T-helper 2 cell treated with Interferon-gamma antibody and Interleukin-4, amounts not matched to agents 100 ng/mL and 5 ng/mL, for 36 hours (primary cell): ENCODE measurements at places on chromosomes 13 and 19. TPM values are rescaled to one million over a fixed set of nuclear protein-coding genes. Genes with fewer than 3 reads are reported as not detected.

COL5A3 gene
- total RNA-seq: not detected in 2 replicates

CD33 gene
- 15.0 and 18.7 TPM in 2 replicates for total RNA-seq

PIP5K1C gene
- 15.6 TPM in 2 replicates for total RNA-seq

ADGRE3 gene
- total RNA-seq: not detected in 2 replicates

PLIN4 gene
- total RNA-seq: not detected in 2 replicates

ZNF181 gene
- total RNA-seq: 5.7 and 5.9 TPM in 2 replicates

CPT1C gene
- 2.4 and 3.8 TPM in 2 replicates for total RNA-seq

NXNL1 gene
- not detected in 2 replicates for total RNA-seq

SCAF1 gene
- 61.9 and 65.4 TPM in 2 replicates for total RNA-seq

CYP4F3 gene
- total RNA-seq: 0.18 and 0.32 TPM in 2 replicates

CCDC194 gene
- total RNA-seq: 3.4 and 4.0 TPM in 2 replicates

RFPL4A gene
- total RNA-seq: not detected in 2 replicates

ZNF358 gene
- total RNA-seq: 5.2 and 5.3 TPM in 2 replicates
